ENCODE measurements at places on chromosomes 16 and 17.

- peak; percentile 81 for DNase-seq
Observed at GRCh38 chr17:80101946-80102663, 724 bp downstream of the GAA start.

- no peak for DNase-seq
Observed at GRCh38 chr16:17511340-17511739, 40.6 kb upstream of the XYLT1 start.

DNA sequence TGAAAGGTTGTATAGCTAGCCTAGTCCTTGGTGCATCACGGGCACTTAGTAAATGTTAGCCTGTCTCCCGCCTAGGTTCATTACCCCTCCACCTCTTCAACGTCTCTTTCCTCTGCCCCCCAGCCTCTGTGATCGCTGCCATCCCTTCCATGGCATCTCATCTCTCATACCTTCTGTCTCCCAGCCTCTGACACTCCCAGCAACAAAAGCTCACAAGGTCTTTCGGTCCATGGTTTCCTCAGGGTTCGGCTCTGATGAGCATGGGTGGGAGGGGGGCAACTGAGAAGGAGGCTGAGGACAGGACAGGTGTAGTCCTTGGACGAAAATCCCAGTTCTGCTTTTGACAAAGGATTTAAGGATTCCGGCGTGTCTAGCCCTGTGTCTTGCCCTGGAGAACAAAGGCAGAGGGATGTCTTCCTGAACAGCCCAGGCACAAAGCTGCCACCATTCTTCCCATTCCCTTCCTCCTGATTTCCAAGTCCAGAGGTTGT lies 16.7 kb downstream of the CCR7 start:
- DNase-seq, result no peak

DNA sequence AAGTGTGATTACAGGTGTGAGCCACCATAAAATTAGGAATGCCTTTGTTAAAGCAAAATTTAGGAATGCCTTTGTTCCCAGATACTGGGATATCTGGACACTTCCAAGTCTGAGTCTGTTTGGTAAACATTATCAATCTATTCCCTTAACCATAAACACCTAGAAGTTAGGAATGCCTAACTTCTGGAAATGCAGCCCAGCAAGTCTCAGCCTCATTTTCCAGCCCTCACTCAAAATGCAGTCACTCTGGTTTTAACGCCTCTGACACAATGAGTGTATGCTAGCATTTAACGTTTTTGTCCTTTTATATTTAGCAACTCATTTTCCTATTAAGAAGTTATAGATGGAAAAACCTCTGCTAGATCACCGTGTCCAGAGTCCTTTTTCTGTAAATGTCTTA lies 34.4 kb upstream of the HAS3 start:
- no peak for DNase-seq

- peak; percentile 56 for DNase-seq
Observed at GRCh38 chr17:79811011-79811867, 14.4 kb upstream of the CBX8 start.

DNA sequence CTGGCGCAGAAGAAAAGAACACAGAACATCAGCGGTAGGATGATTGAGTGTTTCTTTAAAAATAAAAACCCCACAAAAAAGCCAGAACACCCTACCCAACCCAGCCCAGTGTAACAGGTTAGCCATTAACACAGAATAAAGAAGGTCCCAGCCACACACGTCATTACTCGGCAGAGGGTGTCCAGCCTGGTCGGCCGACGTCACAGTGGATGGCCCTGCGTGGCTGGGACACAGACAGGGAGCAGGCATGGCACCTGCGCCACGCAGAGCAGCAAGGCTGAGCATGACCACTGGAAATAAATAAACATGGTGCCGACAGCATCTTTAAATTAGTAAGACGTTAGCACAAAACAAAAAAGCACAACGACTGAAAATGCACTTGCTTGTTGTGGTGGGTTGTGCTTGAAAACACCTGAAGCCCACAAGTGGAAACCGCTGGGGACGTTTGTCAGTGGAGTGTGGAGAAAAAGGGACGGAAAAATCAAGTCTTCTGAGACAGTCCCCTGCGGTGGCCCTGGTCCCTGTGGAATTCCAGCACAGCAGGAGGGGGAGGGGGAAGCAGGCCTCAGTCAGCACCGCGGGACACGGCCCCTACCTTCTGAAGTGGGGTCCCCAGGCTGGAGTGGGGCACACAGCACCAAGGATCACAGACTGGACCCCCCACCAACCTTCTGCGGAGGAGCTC lies 39.2 kb downstream of the SLC7A5 start:
- DNase-seq, result no peak

DNA sequence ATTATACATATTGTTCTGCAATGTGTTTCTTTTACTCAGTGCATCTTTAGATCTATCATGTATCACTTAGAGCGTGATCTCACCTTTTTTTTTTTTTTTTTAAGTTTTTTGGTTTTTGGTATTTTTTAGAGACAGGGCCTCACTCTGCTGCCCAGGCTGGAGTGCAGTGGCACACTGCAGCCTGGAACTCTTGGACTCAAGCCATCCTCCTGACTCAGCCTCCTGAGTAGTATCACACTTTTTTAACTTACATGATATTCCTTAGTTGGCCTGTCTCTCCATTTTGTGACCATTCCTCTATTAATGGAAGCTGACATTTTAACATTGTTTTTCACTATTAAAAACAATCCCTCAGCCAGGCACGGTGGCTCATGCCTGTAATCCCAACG lies 4.7 kb upstream of the MPO start:
- no peak for DNase-seq

DNA sequence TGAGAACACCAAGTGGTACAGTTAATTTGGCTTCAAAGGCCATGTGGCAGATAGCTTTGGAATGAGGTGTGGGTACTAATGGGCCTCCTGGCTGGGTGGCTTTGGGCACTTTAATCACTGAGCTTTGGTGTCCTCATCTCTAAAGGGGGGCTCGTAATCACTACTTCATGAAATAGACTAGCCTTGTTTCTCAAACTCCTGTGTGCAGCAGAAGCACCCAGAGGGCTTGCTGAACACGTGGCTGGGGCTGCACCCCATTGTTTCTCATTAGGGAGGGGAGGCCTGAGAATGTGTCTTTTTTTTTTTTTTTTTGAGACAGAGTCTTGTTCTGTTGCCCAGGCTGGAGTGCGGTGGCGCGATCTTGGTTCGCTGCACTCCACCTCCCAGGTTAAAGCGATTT lies 5.8 kb downstream of the EPN2 start:
- no peak for DNase-seq

GRCh38 chr16:50121278-50121677 lies 31.8 kb upstream of the TENT4B start:
- no peak for DNase-seq

- DNase-seq, result no peak
Observed at GRCh38 chr16:1990351-1991134, 773 bp downstream of the SYNGR3 start.

DNA sequence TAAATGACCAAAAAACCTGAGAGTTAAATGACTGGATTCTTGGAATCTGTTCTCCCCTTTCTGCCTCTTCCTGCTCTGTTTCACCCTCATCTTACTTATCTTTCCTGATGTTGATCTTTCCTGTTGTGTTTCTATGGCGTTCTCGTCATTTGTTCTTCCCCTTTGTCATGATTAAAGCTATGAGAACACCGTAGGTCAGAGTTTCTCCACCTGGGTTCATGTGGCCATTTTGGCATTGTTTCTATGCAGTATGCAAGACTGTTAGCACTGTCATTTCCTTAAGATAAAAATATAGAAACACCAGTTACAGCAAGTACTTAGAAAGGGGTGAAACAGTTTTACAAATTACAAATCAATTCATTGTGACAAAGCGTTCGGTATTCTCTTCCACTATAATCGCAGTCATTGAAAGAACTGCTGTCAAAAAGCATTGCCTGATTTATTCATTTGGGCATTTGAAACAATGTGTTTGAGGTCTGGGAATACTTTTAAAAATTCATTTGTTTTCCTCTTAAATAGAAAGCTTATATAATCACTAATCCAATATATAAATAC lies 166.0 kb downstream of the PHKB start:
- DNase-seq, result no peak

DNA sequence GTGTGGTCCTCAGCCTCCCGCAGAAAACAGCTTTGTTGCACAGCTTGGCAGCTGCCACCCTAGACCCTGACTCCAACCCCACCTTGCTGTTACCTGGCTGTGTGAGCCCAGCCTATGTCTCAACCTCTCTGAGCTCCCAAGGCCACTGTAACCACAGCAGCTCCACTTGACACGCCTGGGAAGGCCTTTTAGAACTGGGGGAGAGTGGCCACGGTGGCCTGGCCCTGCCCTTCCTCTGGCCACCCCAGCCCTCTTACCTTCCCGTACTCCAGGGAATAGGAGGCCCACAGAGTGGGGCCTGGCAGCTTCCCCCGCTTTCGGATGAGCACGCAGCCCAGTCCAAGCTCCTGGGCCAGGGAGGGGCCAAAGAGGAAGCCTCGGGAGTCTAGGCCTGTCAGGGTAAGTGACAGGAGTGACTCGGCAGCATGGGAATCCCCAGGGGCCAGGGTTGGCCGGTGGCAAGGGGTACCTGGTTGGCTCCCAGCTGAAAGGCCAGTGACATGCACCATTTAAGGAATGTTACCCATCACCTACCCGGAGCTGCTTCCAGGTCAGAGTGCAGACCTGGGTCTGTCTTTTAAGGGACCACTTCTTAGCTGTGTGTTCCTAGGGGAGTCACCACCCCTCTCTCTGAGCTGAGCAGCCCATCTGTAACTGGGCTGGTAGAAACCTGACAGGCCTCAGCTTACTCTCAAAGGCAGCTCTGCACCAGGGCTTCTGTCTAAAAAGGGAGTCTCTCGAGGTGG lies 1.4 kb downstream of the APRT start:
- peak; percentile 23 for DNase-seq

DNA sequence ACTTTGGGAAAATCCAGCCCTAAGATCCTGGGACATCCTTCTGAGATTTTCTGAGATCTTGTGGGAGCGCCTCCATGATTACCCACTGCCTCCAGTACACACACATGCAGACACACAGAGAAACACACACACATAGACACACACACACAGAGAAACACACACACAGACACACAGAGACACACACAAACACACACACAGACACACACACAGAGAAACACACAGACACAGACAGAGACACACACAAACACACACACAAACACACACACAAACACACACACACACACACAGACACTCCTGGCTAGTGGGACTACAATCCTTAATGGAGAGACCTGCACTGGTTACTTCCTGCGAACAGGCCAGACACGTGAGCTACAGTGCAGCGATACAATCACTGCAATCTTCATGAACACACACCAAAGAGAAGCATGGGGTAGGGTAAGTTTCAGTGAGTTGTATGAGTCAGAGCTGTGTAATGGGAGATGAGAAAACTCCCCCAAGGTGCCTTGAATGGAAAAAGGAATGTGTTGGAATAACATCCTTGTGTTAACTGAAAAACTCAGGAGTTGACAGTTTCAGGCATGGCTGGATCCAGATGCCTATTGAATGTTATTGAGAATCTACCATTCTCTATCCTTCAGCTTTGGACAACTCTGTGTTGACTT lies 79.5 kb downstream of the SLC6A2 start:
- no peak for DNase-seq

DNA sequence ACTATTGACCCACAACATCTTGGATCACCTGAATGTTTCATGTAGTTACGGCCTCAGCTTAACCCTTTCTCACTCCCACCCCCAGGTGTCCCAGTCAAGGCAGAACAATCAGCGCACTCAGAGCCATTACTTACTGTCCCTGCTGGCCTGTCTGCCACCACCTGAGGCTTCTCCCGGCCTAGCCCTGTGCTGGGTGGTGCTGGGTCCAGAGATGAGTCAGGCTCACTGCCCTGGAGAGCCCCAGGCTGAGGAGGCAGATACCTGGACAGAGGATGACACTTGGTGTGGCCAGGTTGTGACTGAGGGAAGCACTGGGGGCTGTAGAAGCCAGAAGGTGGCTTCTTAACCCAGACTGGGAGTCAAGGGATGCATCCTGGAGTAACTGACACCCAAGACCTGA lies 4.0 kb upstream of the SLC5A2 start:
- no peak for DNase-seq

DNA sequence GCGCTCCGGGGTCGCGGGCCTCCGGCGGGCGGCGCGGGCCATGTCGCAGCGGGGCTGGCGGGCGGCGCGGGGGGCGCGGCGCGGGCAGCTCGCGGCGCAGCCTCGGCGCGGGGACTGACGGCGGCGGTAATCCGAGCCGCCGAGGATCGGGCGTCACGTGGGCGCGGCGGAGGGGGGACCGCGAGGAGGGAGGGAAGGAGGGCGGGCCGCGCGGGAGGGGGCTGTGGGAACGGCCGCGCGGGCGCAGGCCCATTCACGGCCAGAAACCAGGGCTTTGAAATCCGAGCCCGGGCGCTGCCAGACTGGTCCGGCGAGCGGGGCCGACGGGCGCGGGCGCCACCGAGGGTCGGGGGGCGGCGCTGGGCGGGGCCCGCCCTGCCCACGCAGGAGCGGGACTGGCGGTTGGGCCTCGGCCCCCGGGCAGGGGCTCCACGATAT lies at the start of gene MTSS2:
Gene MTSS2, minus strand, starts transcription at position 116 of the 438 bp plus-strand sequence. CDS start 262 bp downstream, outside the sequence.
- peak; percentile 72 for DNase-seq

GRCh38 chr17:66398059-66398458 lies 95.6 kb downstream of the PRKCA start:
- DNase-seq, result no peak

- DNase-seq, result no peak
Observed at GRCh38 chr17:48148029-48148770, 40.6 kb downstream of the SNX11 start.

DNA sequence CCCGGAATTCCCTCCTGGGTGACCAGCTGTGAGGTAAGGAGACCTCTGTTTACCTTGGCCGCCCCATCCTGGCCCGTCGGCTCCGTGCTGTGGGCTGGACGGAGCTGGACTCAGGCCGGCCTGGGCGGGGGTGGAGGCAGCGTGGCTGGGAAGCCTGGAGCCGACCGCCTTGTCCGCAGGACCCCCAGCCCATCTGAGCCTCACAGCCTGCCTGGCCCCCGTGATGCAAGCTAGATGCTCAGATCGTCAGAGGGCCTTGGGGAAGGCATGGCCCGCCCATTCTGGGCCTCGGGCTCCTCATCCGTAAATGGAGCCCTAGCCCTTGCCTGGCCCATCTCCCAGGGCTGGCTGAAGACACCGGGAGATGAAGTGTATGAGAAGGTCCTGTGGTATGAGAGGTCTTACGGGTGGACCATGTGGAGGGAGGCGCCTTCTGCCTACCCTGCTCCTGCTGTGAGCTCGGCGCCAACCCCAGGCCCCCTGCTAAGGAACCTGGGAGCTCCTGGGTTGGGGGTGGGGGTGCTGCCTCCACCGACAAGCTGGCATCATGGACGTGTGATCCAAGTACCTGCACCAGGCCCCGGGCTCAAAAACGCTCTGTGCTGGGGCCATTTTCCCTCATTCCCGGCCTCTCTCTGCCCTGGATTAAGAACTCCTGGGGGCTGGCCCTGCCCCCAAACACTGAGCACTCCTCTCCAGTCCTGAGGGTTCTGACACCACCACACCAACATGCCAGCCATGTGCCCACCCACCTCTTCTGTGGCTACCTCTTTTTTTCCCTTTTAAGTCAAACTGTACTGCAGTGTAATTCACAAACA lies 5.4 kb upstream of the P2RX1 start:
- no peak for DNase-seq

DNA sequence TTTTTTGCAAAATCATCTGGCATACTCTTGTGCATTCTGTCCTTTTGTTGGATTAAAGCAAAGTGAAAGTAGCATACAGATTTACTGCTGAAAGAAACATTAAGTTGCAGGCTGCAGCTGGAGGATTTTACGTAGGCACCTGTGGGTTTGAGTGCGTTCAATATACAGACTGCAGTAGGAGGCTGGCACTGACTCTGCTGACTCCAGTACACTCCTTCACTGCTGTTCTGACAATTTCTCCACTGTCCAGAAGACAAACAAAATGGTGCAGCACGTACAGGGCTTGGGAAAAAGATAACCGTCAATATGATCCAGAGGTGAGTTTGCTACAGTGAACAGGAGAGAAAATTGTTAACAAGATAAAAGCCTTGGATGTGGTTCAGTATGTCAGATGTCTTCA lies 73.3 kb downstream of the TANC2 start:
- peak; percentile 41 for DNase-seq
